ENCODE measurements at places on chromosomes 11 and 22.

DNA sequence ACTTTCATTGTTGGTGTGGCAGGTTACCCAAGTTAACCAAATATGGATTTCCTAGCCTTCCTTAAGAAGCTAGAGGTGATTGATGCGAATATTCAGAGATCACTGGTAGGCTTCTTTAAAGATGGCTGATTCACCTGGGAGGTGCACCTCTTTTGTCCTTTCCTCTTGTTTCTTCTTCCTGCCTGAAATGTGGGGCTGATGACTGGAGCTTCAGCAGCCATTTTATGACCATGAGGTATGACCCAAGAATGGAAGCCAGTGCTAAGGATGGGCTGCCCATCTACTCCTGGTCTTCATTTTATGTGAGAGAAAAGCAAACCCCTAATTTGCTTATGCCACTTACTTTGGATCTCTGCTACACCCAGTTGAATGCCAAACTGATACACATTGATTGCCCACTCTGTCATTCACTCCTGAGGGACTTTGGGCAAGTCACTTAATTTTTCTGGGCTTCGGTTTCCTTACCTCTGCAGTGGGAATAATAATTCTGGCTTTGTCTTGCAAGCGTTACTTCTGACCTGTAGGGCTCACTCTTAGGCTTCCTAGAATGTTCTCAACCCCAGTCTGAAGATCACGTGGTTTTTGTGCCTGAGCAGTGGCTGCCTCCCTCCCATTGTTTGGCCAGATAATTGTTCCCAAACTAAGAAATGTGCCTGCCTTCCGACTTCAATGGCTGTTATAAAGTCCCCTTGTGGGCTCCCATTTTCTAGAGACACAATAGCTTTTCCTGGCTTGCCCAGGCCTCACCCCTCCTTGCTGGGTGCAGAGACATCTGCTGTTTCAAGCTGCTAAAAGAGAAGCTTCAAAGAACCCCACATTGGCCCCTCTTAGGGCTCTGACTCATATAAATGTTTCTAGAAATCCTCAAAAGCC lies 243.1 kb downstream of the ST3GAL4 start:
- no peak for DNase-seq

GRCh38 chr11:31870609-31871309 lies 59.6 kb upstream of the PAX6 start:
- peak; percentile 47 for DNase-seq

GRCh38 chr22:36144886-36145541 lies 15.5 kb downstream of the APOL3 start:
- peak; percentile 74 for DNase-seq

DNA sequence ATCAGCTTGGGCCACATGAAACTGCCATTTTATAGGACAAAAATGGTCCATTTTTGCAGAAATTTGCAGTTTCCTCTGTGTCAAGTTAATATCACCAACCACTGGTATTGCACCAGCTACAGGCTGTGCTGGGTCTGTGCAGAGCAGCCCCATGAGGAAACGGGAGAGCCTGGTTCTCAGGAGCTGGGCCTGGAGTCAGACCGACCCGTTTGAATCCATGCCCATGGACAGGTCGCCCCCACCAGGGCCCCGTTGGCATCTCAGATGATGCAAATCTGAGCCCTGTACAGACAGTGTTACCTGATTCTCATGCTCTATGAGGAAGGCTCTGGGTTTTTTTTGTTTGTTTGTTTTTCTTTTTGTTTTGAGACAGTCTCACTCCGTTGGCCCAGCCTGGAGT lies 9.8 kb upstream of the SEC14L6 start:
- DNase-seq = no peak

- no peak for DNase-seq
Measured at GRCh38 chr11:115151010-115151409, 353.2 kb downstream of the CADM1 start.

GRCh38 chr11:121727942-121728341 lies 275.2 kb upstream of the SORL1-AS1 start:
- no peak for DNase-seq

DNA sequence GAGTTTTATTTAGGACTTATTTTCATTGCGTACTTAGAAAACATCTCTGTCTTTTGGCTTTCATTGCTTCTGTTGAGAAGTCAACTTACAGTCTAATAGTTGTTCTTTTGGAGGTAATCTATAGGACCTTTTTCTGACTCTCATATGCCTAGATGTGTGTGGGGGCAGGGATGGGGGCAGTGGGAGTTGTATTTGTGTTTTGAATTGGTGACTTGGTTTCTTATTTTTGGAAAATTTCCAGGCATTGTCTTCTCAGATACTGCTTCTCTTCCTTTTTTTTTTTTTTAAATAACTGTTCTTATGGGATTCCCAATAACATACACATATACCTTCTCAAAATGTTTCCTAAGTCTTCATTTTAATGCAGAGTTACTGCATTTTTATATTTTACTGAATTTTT lies 58.0 kb downstream of the FAR1 start:
- DNase-seq = no peak

DNA sequence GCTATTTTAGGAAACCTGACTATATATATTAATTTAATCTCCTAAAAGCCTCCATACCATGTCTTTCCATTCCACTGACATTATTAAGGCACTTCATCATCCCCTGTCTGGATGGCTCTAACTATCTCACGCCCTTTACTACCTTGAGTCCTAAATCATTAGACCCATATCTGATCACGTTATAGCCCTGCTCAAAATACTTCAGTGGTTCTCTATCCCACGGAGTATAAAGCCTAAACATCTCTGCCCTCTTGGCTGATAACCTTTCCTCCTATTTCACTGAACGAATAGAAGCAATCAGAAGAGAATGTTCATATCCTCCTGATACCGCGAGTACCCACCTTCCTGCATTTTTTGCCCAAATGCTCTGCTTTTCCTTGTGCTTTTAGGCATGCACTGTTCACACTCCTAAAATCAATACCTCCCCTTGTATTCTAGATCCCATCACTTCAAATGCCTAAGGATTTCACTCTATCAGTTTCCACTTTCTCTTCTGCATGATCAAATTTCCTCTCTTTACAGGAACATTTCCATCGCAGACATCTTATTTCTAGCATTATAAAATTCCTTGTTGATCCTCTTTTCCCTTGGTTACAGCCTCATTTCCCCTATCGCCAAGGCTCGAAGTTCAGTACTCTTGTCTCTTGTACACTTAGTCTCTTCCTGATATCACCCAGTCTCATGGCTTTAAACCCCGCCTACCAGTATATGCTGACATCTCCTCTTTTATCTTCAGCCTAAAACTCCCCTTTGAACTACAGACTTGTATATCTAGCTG lies 45.0 kb upstream of the BIRC3 start:
- no peak for DNase-seq

DNA sequence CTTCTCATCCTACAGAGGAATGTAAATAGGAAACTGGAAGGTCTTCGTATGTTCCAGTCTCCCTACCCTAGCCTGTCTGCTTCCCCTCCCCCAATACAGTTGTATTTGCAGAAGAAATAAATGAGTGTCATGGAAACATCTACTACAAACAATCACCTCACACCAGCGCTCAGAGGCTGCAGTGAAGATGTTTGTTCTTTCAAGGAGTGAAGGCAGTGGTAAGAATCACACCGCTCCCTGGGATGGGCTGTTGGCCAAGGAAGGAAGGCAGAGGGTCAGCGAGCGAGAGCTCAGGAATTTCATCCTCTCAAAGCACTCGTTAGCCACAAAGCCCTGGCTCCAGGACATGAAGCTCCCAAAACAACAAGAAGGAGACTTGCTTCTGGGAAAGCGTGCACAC lies 1.1 kb upstream of the IGSF9B start:
- peak; percentile 29 for DNase-seq

DNA sequence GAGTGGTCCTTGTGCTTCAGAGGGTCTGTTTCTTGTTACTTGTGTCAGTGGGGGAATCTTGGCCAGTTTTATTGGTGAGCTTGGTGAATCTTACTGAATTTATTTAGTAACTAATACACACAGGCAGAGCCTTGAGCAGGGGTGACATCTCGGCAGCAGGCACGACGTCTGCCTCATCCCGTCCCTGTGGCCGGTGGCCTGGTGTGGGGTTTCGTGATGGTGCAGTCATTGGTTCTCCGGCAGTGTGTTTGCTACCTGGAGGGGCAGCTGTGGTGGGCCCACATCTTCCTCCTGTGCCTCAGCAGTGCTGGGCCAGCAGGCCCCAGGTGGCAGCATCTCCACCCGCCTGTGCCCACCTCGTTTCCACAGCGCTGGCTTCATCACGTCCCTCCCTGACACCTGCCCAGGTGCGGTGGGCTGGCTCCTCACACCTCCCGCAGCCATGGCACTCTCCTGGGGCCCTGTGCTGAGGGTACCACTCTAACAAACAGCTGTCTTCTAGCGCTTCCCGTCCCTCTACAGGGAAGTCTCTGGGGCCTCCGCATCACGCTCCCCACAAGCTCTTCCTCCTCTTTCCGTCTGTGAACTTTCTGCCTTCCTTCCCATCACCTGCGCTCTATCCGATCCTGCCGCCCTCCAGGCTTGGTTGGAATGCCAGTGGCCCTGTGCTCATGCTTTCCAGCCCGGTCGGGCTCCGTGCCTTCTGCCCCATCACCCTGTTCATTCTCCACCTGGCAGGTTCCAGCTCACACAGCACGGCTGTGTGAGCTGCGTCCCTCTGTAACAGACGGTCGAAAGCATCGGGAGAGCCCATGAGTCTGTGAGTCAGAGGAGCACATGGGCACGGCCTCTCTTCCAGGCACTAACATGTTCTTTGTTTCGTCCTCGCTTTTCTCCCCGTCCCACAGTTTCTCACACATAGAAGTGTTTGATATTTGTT lies 203.4 kb downstream of the TBC1D22A start:
- peak; percentile 30 for DNase-seq

GRCh38 chr11:25566298-25567200 lies 765.4 kb upstream of the ANO3 start:
- no peak for DNase-seq

DNA sequence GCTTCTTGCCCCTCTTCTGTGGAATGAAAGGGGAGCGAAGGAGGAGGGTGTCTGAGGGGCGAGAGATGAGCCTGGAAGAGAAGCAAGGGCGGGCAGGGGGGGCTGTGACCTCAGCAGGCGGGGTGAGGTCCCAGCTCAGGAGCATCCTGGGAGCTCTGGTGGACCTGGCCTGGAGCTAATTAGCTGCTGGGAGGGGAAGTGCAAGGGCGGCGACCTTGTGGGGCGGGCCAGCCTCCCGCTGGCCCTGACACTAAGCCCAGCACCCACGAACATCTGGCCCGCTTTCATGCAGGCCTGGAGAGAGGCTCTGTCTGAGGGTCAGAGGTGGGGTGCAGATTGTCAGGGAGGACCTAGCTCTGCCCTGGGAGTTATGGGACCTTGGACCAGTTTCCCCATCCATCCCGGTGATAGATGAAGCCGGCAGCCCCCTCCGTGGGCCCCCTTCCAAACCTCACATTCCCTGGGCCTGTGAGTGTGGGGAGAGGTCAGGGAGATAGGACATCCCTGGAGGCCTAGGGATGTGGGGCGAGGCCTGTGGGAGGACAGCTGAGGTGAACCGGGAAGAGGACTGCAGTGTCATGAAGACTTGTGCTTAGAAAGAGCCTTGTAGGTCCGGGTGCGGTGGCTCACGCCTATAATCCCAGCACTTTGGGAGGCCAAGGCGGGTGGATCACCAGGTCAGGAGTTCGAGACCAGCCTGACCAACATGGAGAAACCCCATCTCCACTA lies 28.5 kb upstream of the CD82 start:
- DNase-seq = no peak

- peak; percentile 13 for DNase-seq
Measured at GRCh38 chr11:104333977-104334376, 170.0 kb upstream of the PDGFD start.

GRCh38 chr11:129460714-129461113 lies 85.1 kb downstream of the BARX2 start:
- no peak for DNase-seq

GRCh38 chr22:23395530-23396361 lies 184.3 kb downstream of the IGLL1 start:
- no peak for DNase-seq

- no peak for DNase-seq
Measured at GRCh38 chr22:27412866-27413445, 388.6 kb downstream of the MN1 start.

GRCh38 chr11:133950874-133951326 lies 5.9 kb downstream of the IGSF9B start:
- DNase-seq = no peak

DNA sequence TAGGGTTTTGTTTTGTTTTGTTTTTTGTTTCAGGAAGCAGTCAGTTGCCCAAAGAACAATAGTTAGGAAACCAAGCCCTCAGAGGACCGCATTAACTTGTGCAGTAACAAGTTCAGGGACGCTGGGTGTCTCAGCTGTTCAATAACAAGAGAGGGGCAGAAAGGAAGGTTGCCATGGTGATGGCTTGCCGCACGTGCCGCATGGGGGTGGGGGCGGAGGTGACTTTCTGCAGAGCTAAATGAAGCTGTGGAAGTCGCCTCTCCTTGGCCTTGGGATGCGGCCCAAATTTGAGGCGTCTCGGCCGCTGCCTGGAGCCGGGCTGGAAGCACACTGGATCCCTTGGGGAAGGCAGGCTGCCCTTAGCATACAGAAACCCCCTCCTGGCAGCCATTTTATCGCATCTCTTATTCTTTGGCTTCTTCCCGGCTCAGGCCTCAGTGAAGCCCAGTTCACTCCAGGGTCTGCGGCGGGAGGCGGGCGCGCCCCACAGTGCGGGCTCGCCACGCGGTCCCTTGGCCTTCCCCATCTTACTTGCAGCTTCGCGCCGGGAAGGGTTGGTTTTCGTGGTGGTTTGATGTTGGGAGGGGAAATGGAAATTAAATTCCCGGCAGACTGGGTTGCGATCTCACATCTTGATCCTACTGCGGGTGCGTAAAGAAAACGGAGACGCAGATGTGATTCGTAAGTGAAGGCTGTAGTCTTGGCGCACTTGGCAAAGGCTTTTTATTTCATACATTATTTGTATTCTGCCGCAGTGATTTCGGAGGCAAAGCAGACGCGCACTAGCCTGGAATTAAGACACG lies 94.3 kb downstream of the SLC17A6 start:
- peak; percentile 33 for DNase-seq

DNA sequence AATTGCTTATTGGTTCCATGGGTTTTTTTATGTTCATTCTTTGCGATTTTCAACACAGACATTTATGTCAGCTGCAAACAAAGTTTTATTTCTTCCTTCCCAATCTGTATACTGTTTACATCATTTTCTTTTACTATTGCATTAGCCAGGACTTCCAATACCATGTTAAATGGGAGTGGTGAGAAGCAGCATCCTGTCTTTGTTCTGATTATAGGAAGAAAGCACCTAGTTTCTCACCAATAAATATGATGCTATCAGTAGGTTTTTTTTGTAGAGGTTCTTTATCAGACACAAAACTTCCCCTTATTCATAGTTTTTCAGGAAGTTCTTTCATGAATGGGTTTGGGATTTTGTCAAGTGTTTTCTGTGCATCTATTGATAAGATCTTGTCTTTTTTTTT lies 28.0 kb upstream of the OR8B8 start:
- no peak for DNase-seq

GRCh38 chr11:17853280-17853679 lies 118.7 kb downstream of the KCNC1 start:
- DNase-seq = no peak

All from fibroblast of skin of back (primary cell).